ENCODE measurements at places on chromosomes 4 and X. TPM values are rescaled to one million over a fixed set of nuclear protein-coding genes. Genes with fewer than 3 reads are reported as not detected.

The SUPT20HL1 gene
- not detected for total RNA-seq

The CENPVL3 gene
- total RNA-seq: not detected

The CXCL6 gene
- 0.67 TPM for total RNA-seq

The VEGFC gene
- 37.3 TPM for total RNA-seq

The AVPR2 gene
- total RNA-seq: 0.47 TPM

The CPE gene
- total RNA-seq: 0.25 TPM

The SSX2B gene
- not detected for total RNA-seq

All from mammary microvascular endothelial cell (primary cell).